ENCODE measurements at places on chromosomes 6 and 20.

- H3K36me3 ChIP-seq = no peaks in the 10 kb centered on the region
- no peak overlapping the region for H3K4me3 ChIP-seq
- peaks cover 2% of the 10 kb centered on the region for H3K4me1 ChIP-seq
- no peak overlapping the region for H3K27ac ChIP-seq
These were observed 6.9 kb upstream of the CD93 start for GRCh38 chr20:23092861-23093495.

- DNase-seq = peak; percentile 50
- no peaks in the 10 kb centered on the region for H3K27me3 ChIP-seq
- H3K36me3 ChIP-seq = no peaks in the 10 kb centered on the region
- H3K27ac ChIP-seq = no peak overlapping the region
These were observed 365.8 kb upstream of the HSF2 start for GRCh38 chr6:122033564-122034181.

DNA sequence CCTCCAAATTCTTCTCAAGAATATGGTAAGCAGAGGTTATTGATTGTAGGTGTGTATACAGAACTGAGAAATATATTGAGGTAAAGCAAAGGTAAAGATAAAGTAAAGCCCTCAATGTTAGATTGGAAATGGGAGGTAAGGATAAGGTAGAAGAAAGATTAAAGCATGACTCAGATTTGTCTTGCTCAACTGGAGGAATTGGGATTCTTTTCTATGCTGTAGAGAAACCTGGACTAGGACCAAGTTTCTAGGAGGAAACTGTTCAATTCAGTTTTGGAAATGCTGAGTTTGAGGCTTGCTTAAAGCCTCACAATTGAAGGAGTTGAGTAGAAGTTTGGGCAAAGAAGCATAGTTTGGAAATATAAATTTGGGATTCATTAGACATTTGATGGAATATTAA is 634.0 kb upstream of the PTCHD4 start:
- H3K4me3 ChIP-seq = no peak overlapping the region
- H3K4me1 ChIP-seq = no peaks in the 10 kb centered on the region
- no peaks in the 10 kb centered on the region for H3K36me3 ChIP-seq
- no peaks in the 10 kb centered on the region for H3K27me3 ChIP-seq
- H3K27ac ChIP-seq = no peak overlapping the region

DNA sequence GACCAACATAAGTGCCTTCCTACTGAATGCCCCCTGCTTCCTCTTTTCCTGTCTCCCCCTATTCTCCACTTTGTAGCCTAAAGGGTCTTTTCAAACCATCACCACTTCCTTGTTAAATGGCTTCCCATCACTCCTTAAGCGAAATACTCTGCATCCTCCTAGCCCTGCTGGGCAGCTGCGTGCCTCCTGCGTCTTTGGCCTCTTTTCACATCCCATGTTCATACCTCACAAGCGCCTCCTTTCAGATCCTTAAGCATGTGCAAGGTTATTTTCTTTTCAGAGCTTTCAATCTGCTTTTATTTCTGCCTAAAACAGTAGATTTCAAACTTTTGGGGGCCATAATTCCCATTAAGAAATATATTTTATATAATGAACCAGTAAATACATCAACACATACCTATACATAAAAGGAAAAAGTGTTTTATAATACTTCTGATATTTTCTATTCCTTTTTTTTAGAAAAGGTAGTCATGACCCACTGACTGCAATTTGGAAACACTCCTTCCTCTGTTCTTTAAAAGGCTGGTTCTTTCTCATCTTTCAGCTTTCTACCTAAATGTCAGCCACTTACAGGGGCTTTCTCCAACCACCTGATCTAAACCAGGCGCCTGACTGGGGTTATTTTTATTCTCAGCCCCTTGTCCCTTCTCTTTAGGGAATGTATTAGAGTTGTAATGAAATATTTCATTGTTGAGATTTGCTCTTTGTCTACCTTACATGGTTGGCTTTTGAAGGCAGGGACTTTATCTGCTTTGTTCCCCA is 84.1 kb downstream of the PRDM1 start:
- H3K4me1 ChIP-seq = peaks cover 7% of the 10 kb centered on the region
- no peak overlapping the region for H3K27ac ChIP-seq
- H3K4me3 ChIP-seq = no peak overlapping the region
- no peaks in the 10 kb centered on the region for H3K36me3 ChIP-seq

GRCh38 chr6:83758533-83758932 is 49.6 kb upstream of the SNAP91 start:
- H3K4me3 ChIP-seq = no peak overlapping the region
- no peaks in the 10 kb centered on the region for H3K36me3 ChIP-seq
- H3K4me1 ChIP-seq = no peaks in the 10 kb centered on the region
- H3K27ac ChIP-seq = no peak overlapping the region
- DNase-seq = no peak

- peak overlapping the region; percentile 44 for H3K27ac ChIP-seq
- H3K4me3 ChIP-seq = peak overlapping the region; percentile 34
- DNase-seq = peak; percentile 34
- H3K27me3 ChIP-seq = no peaks in the 10 kb centered on the region
These were observed 137.7 kb upstream of the HEY2 start for GRCh38 chr6:125611573-125612344.

- no peaks in the 10 kb centered on the region for H3K36me3 ChIP-seq
- no peak for DNase-seq
- no peak overlapping the region for H3K4me3 ChIP-seq
- no peak overlapping the region for H3K27ac ChIP-seq
- H3K27me3 ChIP-seq = no peaks in the 10 kb centered on the region
These were observed 19.7 kb downstream of the VAPB start for GRCh38 chr20:58408603-58409246.

- H3K4me3 ChIP-seq = no peak overlapping the region
- H3K36me3 ChIP-seq = no peaks in the 10 kb centered on the region
- peaks cover 1% of the 10 kb centered on the region for H3K27me3 ChIP-seq
These were observed 156.3 kb downstream of the SOBP start for GRCh38 chr6:107646176-107646575.

GRCh38 chr6:126944512-126944911 is 174.0 kb upstream of the RSPO3 start:
- H3K27me3 ChIP-seq = no peaks in the 10 kb centered on the region
- H3K27ac ChIP-seq = no peak overlapping the region
- no peak overlapping the region for H3K4me3 ChIP-seq
- no peaks in the 10 kb centered on the region for H3K36me3 ChIP-seq
- no peaks in the 10 kb centered on the region for H3K4me1 ChIP-seq
- no peak for DNase-seq

DNA sequence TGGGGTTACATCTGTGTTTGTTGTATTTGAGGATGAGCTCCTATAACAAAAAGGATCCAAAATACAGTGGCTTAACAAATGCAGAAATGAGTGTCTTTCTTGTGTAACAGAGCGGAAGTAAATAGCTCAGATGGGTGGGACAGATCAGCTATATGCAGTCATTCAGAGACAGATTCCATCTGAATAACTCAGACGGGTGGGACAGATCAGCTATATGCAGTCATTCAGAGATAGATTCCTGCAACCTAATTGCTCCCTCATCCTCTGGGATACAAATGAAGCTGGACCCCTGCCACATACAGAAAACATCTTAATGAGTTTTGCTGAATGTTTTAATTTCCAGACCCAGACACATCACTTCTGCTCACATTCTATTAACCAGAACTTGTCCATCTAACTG is 332.3 kb downstream of the BCKDHB start:
- no peak overlapping the region for H3K4me3 ChIP-seq
- DNase-seq = peak; percentile 87
- no peaks in the 10 kb centered on the region for H3K36me3 ChIP-seq
- H3K4me1 ChIP-seq = peaks cover 24% of the 10 kb centered on the region

Data from astrocyte (in vitro differentiated cells and primary cell).